Thymus (tissue), 14 donors: ENCODE measurements at places on chromosomes 7 and 10. TPM values are rescaled to one million over a fixed set of nuclear protein-coding genes. Genes with fewer than 3 reads are reported as not detected.

Gene TMEM139
- 0.19 TPM for total RNA-seq

Gene NUTM2B
- total RNA-seq = 0.61 TPM

DNA sequence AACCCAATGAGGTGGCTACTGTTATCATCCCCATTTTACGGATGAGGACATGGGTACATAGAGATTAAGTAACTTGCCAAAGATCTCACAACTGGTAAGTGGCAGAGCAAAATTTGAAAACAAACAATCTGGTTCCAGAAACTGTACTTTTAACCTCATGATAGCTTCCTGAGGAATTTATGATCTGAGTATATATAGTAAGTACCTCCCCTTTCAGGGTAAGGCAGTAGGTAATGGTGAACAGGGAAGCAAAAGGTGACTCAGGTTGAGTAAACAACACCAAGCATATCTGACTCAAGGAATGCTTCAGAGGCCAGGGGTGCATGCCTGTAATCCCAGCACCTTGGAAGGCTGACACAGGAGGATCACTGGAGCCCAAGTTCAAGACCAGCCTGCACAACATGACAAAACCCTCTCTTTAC is 21.1 kb downstream of the KLLN start:
- H3K27ac ChIP-seq = no peak overlapping the region
- H3K36me3 ChIP-seq = no peaks in the 10 kb centered on the region
- H3K4me1 ChIP-seq = no peaks in the 10 kb centered on the region
- H3K4me3 ChIP-seq = no peak overlapping the region
- no peaks in the 10 kb centered on the region for H3K27me3 ChIP-seq
- DNase-seq = no peak

DNA sequence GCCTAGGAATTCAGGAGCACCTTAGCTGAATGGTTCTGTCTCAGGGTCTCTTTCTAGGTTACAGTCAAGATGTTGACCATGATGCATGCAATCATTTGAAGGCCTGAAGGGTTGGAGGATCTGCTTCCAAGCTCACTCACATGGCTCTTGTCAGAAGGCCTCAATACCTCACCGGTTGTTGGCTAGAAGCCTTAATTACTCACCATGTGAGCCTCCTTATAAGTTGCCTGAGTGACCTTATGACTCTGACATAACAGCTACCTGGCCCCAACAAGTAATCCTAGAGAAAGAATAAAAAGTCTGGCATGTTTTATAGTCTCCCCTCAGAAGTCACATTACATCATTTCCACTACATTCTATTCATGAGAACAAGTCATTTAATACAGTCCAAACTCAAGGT is 3.4 kb upstream of the C1GALT1 start:
- H3K27ac ChIP-seq = no peak overlapping the region
- no peak for DNase-seq
- peaks cover 8% of the 10 kb centered on the region for H3K4me1 ChIP-seq
- no peak overlapping the region for H3K4me3 ChIP-seq

DNA sequence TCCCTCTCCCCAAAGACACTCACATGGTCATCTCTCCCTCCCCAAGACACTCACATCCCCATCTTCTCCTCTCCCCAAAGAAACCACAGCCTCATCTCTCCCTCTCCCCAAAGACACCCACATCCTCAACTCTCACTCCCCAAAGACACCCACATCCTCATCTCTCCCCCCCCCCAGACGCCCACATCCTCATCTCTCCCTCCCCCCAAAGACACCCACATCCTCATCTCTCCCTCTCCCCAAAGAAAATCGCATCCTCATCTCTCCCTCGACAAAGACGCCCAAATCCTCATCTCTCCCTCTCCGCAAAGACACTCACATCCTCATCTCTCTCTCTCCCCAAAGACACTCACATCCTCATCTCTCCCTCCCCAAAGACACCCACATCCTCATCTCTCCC is 31.5 kb downstream of the INSIG1 start:
- H3K36me3 ChIP-seq = no peaks in the 10 kb centered on the region
- H3K27me3 ChIP-seq = peaks cover 2% of the 10 kb centered on the region
- H3K4me3 ChIP-seq = no peak overlapping the region
- no peaks in the 10 kb centered on the region for H3K4me1 ChIP-seq
- no peak overlapping the region for H3K27ac ChIP-seq
- DNase-seq = no peak

DNA sequence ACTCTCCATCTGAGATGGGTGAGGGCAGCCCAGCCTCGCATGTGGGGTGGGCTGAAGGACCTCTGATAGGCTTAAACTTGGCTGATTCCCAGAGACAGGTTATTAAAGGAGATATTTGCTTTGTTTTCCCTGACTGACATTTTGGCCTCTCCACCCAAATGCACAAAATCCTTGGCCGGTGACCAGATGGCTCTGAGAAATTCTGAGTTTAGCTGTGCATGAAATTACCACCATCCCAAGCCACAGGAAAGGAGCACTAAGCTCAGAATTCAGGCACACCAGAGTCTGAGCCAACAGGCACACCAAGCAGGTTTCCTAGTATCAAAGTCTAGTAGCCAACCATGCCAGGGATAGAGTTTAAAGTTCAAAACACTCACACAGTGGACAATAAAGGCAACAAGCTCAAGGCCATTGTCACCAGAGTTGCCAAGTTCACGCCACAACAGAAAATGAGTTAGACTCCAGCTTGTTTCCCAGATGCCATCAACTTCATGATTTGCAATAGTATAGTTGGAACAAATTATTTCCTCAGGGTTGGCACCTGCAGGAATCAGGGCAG is 387.6 kb downstream of the KCNMA1 start:
- no peak overlapping the region for H3K27ac ChIP-seq
- H3K36me3 ChIP-seq = no peaks in the 10 kb centered on the region
- H3K4me3 ChIP-seq = no peak overlapping the region
- no peak for DNase-seq
- H3K4me1 ChIP-seq = no peaks in the 10 kb centered on the region
